ENCODE measurements at places on chromosomes 5 and 9.

DNA sequence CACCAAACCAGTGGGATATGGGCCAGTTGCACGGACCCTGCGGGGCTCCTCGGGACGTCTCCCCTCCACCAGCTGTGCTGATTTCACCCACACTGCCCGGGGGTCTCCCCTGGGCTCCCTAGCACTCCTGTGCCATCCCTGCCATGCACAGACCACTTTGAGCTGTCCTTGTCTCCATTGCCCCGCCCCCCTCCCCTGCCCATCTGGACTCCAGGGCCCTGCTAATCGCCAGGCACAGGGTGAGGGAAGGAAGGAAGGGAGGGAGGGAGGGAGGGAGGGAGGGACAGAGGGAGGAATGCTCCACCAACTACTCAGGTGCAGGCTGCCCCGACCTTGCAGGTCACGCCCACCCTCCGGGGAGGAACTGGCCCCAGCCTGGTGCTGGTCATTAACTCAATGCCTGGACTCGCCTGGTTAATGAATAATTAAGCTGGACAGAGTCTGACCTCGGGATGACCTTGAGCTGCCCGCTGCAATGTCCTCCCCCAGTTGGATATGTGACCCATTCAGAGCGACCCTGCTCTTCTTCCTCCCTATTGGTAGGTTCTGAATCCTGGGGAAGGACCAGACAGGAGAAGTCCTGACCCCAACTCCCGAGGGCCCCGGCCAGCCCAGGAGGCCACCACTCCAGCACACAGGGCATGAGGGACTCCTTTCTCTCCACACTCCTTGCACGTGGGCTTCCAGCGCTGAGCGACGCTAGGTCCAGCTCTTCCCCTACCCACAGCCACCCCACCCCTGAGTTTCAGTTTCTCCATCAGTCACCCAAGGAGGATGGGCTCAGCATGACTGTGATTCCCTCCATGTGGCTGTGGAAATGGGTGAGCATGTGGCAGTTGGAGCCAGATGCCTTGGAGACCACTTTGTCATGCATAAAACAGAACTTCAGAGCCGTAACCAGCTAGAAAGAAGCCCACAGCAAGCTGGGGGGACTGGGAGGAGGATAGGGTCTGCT is 62.1 kb downstream of the C9orf50 start:
- DNase-seq = no peak

- no peak for DNase-seq
Observed at GRCh38 chr9:14062586-14063221, 251.2 kb downstream of the NFIB start.

GRCh38 chr5:102879741-102880140 is 124.6 kb downstream of the PAM start:
- no peak for DNase-seq

- no peak for DNase-seq
Observed at GRCh38 chr5:58708456-58708855, 125.6 kb downstream of the RAB3C start.
